SIG-M5 (cell line): ENCODE measurements at places on chromosomes 4 and X.

- DNase-seq: no peak
These were observed 227.3 kb upstream of the GIMD1 start for GRCh38 chr4:106595906-106596305.

- DNase-seq: no peak
These were observed 17.5 kb upstream of the UGDH start for GRCh38 chr4:39544580-39545315.

DNA sequence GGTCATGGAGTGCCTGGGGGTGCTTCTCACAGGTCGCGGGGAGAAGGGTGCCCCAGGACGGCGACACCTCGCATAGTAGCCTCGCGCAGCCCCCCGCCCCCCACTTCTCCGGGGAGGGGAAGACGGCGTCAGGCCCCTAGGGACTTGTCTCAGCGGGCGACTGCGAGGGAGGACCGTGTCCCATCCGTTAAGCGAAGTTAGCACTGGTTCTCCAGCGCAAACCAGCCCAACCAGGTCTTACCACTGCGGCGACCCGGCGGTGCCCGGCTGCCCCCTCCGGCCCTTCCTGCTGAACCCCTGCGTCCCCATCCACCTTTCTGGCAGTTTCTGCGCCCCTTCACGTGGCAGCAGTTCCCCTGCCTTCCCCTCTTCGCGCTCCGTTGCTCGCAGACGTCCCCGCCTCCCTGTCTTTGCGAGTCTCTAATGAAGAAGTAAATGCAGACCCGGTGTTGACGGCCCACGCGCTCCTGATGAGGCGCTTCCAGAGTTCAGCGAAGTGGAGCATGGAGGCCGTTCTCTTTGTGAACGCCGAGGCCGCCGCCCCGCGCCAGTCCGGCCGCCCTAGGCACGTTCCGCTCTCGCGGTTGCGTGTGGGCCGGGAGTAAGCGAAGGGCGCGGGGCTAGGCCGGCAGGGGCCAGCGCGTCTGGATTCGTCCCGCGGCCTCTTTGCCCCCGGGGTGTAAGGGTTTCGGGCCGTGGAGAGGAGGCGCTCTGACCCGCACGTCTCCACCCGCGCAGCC is 3.0 kb downstream of the SLIT2 start:
- DNase-seq: no peak

DNA sequence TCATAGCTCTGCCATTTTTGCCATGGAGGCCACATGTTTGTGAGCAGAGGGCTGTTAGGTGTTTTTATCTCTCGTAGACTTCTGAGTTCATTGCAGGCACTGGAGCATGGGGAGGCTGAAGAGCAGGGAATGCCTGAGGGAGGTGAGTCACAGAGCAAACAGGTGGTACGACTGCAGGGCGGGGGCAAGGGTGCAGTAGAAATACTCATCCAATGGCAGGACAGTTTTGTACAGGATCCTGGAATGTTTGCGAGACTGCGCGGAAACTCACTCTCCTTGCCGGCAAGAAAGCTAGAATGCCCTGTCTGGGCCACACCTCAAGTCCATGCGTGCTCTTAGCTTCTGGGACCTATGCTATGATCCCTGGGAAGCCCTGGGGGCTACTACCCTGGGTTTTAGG is 20.0 kb upstream of the VCX2 start:
- DNase-seq: no peak

GRCh38 chrX:17721715-17722114 is 15.6 kb upstream of the SCML1 start:
- DNase-seq: no peak

- DNase-seq: no peak
These were observed 58.9 kb upstream of the SPP1 start for GRCh38 chr4:87916626-87917025.

DNA sequence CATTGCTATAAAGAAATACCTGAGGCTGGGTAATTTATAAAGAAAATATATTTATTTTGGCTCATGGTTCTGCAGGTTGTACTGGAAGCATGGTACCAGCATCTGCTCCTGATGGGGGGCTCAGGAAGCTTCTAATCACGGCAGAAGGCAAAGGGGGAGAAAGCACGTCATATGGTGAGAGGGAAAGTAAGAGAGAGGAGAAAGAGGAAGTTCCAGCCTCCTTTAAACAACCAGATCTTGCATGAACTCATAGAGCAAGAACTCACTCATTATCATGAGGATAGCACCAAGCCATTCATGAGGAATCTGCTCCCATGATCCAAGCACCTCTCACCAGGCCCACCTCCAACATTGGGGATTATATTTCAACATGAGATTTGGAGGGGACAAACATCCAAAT is 125.0 kb upstream of the GRPR start:
- no peak for DNase-seq

DNA sequence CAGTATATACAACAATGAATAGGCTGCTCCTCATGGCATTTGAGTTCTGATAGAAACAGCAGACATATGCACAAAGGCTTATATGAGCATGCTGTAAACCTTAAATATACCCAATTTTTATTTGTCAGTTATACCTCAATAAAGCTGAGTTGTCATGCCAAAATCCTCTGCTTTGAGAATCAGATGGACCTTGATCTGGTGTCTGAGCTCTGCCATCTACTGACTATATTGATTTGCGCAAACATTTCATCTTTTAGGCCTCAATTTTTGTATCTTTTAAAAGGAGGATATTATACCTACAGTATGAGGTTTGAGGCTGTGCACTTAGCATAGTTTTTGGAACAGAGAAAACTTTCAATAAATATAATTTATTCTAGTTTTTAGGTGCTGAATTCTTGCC is 85.2 kb downstream of the PRRG1 start:
- DNase-seq: no peak

GRCh38 chr4:60683973-60684372 is 516.2 kb upstream of the ADGRL3 start:
- DNase-seq: no peak

DNA sequence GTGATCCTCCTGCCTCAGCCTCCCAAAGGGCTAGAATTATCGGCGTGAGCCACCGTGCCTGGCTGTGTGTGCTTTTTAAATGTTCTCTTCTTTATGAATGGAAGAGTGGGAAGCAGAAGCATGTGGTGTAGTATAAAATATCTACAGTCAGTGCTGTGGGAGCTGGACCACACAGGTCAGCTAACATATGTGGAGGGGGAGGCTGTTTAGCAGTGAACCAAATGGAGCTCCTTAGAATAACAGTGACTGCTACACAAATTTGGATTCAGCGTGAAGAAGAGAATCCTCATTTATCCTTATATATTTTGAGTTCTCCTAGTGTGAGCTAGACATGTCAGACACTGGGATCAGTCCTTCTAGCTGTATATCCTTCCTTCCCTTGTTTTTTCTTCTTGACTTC is 3.2 kb downstream of the SNX25 start:
- no peak for DNase-seq

GRCh38 chrX:10041383-10041782 is 74.2 kb downstream of the CLDN34 start:
- no peak for DNase-seq

GRCh38 chr4:44421330-44422065 is 27.1 kb downstream of the KCTD8 start:
- no peak for DNase-seq

DNA sequence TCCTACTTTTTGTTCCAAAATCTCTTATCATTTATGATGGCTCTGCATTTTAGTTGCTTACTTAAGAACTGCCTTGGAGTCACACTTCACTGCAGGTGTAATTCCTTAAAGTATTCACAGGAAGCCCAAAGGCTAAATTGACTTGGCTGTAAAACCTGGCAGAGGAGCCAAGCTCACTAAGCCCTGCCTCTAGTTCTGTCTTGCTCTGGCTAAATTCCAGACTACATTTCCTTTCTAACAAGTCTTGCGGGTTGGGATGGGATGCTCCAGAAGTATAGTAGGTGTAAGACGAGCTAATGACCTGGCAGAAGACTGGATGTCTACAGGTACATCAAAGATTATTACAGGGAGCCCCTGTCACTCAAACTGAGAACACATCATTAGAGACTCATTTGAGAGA is 924.0 kb upstream of the INTU start:
- no peak for DNase-seq

GRCh38 chr4:2320152-2320551 is 58.2 kb upstream of the MXD4 start:
- no peak for DNase-seq

DNA sequence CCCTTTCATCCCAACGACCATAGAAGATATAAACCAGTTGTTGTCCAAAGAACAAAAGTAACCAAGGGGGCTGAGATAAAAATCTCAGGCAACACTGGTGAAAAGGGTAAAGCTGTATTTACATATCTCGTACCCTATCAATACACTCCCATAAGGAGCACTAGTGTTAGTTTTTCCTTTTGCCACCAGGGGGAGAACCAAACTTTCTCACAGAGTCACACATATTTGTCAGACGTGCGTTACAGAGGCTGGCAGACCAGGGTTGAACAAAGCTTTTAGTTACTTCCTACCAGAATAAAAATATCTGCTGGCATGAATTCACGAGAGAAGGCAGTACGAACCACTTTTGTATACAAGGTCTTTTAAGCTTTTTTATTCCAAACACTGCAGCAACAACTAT is 88.3 kb downstream of the AMELX start:
- no peak for DNase-seq

- no peak for DNase-seq
These were observed 21.5 kb downstream of the CHST7 start for GRCh38 chrX:46595084-46595483.

DNA sequence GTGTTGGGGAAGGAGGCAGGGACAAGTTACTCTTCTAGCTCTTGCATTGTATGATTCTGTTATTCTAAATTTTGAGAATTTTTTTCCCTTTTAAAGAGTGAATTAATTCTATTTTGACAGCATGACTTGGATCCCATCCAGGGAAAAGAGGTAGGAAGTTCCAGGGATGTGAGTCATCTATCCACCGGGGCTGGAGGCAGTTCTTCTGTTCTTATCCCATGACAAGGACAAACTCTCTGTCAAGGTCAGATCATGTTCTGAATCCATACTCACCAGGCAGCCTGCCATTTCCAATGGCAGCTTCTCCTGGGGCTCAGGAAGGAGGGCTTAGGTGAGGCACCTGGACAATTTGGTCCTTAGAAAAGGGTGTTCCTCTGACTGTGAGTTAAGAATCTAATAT is 132.0 kb upstream of the MED14 start:
- no peak for DNase-seq

DNA sequence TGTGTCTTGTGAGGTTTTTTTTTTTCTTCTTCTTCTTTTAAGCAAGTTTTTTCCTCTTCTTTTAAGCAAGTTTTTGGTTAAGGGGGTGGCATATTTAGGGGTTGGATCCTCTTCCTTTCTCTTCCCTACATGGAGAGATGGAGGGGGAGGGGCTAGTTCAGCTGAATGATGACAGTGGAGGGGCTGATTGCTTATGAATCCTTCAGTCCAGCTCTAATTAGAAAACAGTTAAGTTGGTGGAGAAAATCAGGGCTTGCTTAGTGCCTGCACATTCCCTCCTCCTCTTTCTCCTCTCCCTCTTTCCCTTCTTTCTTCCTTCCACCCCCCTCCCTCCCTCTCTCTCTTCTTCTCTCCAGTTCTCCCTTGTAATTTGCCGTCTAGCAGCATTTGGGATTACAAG is 4.4 kb upstream of the HAND2 start:
- DNase-seq: no peak

DNA sequence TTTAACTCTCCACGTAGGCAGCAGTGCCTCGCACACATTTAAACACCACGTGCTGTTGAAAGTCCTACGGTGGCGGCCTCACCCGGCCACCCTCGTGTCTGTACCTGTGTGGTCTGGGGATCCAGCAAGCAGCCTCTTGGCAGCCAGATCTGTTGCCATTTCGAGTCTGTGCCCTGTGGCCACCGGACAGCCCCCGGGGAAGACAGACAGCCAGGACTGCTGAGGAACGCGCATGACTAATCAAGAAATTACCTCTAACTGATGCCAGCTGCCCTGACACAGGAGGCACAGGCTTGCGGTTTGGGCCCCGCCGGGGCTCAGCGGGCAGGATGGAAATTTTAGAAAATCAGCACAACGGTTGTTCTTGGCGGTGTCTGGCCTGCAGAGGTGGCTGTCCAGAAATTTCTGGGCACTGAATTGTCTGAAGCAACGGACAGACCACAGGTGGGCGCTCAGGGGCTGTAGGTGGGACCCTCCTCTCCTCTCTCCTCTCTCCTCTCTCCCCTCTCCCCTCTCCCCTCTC is 15.6 kb upstream of the ASMTL start:
- peak; percentile 33 for DNase-seq

DNA sequence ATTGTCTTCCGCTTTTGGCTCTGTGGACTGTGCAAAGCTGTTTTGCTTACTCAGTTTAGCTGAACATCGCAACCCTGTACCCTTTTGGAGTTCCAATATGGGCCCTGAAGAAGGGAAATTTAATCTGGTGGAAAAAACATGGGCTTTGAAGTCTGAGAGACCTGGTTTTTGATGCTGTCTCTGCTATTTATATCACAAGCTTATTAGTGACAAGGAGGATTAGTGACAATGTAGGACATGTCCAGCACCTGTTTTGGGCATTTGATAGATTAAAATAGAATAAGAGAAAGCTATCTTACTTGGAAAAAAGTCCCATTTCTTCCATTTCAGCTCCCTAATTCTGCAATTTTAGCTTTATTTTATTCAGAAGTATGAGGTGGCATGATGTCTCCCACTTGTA is 417.3 kb downstream of the SPRY1 start:
- no peak for DNase-seq

GRCh38 chr4:24405341-24405740 is 179.0 kb downstream of the DHX15 start:
- no peak for DNase-seq

DNA sequence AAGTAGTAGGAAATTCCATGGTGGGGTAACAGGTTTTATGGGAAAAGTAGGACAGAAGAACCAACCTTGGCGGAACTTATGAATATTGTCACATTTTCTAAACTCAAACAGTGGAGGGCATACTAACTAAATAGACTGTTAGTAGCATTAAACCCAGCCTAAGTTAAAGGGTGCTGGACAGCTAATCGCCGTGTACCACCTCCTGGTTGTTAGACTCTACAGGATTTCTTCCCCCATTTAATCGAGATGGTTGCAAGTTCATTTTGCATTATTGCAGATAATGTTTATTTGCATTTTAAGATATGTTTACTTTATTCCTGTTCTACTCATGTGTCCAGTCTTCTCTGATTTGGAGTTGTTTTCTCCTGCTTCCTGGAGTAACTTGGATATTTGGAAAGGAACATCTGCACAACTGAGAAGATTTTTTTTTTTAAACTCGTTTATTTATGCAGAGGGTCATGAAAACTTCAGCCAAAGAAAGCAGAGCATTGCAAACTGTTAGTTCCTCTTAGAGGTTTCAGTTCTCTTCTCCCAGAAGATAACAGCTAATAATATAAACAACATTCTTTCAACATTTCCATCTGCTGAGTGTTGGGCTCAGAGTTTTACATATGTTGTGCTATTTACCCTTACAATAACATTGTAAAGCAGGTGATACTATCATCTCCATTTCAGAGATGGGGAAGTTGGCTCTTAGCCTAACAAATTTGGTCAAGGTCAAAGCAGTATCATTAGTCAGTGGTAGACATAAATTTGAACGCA is 51.5 kb upstream of the TBC1D9 start:
- DNase-seq: no peak

- DNase-seq: no peak
These were observed 33.6 kb upstream of the PDGFC start for GRCh38 chr4:157005193-157005592.

GRCh38 chr4:188171551-188171950 is 32.3 kb downstream of the TRIML1 start:
- no peak for DNase-seq

GRCh38 chr4:168143601-168144000 is 51.3 kb downstream of the ANXA10 start:
- no peak for DNase-seq

- no peak for DNase-seq
These were observed 135.6 kb upstream of the PLS3 start for GRCh38 chrX:115425359-115425758.

GRCh38 chr4:40548256-40548655 is 81.4 kb downstream of the RBM47 start:
- no peak for DNase-seq

- DNase-seq: no peak
These were observed 33.9 kb upstream of the MAPK10 start for GRCh38 chr4:86393749-86394148.
